ENCODE measurements at places on chromosomes 11 and 22. TPM values are rescaled to one million over a fixed set of nuclear protein-coding genes. Genes with fewer than 3 reads are reported as not detected.

JOSD1 gene
- total RNA-seq: 54.6 TPM

DNA sequence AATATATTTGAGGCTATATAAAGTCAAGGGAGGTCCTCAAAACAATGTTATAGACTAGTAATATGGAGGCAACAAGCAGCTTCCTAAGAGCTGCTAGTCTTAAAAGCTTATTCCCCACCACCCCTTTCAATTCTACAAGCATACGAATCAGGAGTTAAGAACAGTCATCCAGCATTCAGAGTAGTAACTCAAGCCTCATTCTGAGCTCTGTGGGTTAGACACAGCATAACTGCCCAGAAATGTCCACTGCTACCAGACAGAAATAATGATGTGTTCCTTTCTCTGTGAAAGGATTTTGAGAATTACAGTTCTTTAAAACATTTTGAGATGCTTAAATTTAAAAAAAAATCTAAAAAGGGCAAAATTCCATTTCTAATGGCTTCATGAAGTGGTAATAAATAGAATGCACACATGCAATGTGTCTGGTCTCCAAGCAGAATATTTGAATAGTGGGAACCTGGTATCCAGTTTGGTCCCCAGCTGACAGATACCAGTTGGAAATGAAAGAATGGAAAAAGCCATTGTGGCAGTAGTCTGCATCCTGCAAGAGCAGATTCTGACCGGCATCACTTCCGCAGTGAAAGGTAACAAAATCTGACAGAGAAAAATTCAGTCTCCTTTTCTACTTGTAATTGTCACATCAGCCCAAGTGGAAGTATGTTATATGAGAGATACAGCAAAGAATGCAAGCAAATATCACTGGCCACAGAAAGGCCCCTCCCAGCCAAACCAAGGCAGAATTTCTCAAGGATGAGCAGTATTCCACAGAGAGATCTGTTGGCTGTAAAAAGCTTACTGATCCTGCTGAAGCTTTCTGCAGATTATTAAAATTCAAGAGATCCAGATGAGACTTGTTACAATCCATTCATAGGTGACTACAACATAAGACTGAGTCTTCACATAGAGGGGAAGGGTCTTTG lies 310.8 kb upstream of the PITPNB start:
- no peak for DNase-seq

DNA sequence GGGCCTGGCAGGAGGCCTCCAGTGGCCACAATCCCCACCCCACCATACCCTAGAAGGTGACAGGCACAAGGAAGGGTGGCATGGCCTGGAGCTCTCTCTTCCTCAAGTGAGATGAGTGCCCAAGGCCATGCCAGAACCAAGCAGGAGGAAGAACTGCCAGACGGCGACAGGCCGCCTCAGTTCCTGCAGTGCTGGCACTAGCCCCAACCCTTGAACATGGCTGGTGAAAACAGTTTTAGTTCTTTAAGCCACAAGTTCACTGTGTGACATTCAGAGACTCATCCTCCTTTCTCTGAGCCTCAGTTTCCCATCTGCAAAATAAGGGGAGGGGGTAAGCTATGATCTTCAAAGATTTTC lies 9.8 kb downstream of the CHRDL2 start:
- no peak for DNase-seq

DNA sequence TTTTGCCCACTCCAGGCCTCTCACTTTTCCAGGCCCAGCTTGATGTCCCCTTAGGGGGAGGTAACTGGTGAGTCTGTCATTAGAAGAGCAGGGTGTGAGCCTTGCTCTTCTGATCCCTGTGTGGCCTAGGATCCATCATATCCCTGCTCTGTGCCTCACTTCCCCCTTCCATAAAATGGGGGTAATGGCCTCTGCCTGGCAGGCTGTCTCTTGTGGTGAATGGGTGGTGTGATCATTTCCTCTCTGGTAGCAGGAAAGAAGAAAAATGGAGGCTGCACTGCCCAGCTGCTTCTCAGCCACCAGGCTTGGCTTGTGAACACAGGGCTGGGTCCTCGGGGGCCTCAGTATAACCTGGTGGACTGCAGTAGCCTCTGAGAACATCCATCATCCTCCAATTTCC lies 5.6 kb downstream of the ARHGEF17 start:
- DNase-seq: no peak

DNA sequence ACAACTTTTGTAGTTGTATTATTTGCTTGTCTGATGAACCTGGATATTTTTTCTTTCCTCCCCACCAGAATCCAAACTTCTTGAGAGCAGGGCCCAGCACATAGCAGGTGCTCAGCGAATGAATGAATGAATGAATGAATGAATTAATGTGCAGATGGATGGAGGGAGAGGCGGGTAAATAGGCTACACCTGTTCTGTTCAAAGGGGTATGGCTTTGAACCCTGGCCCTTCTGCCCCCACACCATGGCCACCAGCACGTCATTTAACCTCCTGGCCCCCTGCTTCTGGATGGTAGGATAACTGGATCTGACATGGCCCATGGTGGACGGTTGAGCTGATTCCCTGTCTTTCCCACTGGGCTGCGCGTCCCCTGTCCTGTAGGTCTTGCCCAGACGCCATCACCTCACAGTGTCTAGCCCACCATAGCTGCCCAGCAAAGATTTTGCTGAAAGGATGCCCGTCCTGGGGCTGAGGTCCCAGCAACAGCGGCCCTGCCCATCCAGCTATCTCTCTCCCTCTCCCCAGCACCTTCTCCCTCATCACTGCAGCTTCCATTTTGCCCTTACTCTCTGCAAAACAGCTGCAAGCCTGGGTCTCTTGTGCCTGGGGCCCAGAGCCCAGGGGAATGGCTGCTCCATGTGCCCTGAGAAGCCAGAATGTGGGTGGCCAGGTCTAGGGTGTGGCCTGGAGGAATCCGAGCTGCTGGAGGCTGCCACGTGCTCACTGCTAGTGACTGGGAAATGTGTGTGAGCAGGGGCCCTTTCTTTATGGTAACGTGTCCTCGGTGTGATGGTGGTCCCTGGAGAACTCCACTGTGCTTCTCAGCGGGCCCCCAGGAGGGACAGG lies 49.3 kb upstream of the LINC01488 start:
- no peak for DNase-seq

- peak; percentile 61 for DNase-seq
Measured at GRCh38 chr22:23888615-23889401, 5.4 kb upstream of the MIF start.

GRCh38 chr22:27260087-27260698 lies 541.4 kb downstream of the MN1 start:
- no peak for DNase-seq

All from frontal cortex (tissue), 4 donors.